ENCODE measurements at places on chromosomes 1 and 21. TPM values are rescaled to one million over a fixed set of nuclear protein-coding genes. Genes with fewer than 3 reads are reported as not detected.
A peak's percentile ranks its signal among the peaks of the same experiment; 100 is the strongest.

DNA sequence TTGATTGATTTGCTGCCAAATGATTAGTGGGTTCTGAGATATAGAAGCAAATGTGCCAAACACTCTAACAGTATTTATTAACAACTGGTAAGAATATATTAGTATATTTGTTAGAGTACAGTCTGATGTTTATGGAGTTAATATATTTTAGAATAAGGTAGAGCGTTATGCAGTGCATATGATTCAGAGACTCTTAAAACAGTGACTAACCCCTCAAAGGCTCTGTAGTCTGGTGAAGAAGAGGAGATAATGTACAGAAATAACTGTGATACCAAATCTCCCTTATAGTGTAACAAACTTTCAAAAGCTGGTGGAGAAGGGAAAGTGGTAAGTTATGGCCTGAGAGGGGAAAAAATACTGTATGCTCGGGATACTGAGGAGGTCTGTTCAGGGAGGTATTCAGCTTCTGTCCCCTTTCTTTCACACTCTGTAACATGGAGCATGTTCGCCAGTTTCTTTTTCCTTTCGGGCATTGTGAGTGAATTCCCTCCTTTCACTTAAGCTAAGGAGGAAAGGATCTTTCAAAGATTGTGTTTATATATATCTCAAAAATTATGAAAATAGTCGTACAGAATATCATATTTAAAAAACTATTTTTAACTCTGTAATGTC lies 121.2 kb downstream of the ADGRL2 start:
- no peak for DNase-seq

DNA sequence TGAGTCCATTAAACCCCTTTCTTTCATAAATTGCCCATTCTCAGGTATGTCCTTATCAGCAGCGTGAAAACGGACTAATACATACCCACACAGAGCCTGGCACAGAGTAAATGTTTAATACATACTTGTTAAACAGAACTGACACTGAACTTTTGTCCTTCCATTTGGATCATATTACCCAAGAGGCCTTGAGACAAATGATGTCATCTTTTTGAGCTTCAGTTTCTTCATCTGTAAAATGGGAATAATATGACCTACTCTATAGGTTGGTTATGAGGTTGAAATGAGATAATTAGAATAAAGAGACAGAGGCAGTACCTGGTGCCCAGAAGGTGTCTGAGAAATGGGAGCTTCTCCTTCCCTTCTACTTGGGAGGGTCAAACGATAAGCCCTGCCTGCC lies 13.8 kb downstream of the CYB5RL start:
- no peak for DNase-seq

GRCh38 chr1:1331068-1331965 lies at the start of gene TAS1R3:
TAS1R3 (plus strand) TSS chr1:1331280; CDS start chr1:1331346, 66 bp downstream.
- DNase-seq = peak; percentile 95

DNA sequence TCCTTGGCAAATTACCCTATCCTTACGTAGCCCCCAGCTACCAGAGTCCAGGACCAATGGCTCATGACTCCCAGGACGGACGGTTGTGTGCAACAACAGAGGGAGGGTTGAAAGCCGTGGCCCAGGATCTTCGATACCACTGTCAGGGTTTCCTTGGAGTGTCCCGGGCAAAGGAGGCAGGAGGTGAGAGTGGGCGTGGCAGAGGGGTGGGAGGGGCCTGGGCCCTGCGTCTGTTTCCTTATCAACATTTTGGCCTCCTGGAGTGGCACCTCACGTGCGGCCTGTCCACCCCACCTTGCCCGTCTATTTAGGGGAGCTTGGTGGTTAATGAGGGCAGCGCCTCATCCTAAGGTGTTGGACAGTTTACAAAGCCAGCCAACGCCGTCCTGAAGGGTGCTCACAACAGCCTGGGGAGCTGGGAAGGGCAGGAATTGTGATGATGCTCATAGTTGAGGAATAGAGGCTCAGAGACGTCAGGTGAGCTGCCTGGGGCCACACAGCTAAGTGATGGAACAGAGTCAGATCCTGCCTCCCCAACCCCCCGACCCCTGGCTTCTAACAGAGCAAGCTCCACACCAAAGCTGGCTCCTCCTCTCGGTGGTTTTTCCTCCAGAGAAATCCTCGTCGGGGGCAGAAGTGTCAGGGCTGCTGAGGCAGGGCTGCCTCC lies 17.4 kb upstream of the ARHGEF10L start:
- DNase-seq = no peak

- peak; percentile 45 for DNase-seq
Observed at GRCh38 chr21:32726839-32727686, 750 bp downstream of the SYNJ1 start.

GRCh38 chr1:231053493-231054162 lies 13.6 kb upstream of the FAM89A start:
- DNase-seq = peak; percentile 51

DNA sequence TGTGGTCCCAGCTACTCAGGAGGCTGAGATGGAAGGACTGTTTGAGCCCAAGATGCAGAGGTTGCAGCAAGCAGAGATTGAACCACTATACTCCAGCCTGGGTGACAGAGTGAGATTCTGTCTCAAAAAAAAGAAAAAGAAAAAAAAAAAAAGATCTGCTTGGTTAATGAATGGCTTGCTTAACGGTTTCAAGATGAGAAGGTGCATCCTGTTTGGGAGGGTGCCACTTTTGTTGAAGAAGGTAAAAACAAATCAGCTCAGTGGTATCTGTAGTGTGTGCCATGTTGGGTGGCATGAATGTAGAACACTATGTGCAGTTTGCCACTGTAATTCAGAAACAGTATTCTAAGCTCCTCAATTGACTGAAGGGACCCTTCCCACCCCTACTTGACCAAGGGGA lies 94.9 kb upstream of the ETV3 start:
- no peak for DNase-seq

- no peak for DNase-seq
Observed at GRCh38 chr1:230224101-230224960, 157.3 kb downstream of the GALNT2 start.

KIF1B gene
- 3.7 TPM for total RNA-seq

ZSWIM5 gene
- total RNA-seq = 0.04 TPM

DPYD gene
- total RNA-seq = 40.8 TPM

ILDR2 gene
- 8.0 TPM for total RNA-seq

FAM72C gene
- total RNA-seq = 13.7 TPM

HOOK1 gene
- total RNA-seq = not detected

SPATA1 gene
- total RNA-seq = not detected

TTLL7 gene
- total RNA-seq = not detected
